COR-L47 (cell line): ENCODE measurements at places on chromosomes 16 and 17.
A peak's percentile ranks its signal among the peaks of the same experiment; 100 is the strongest.

DNA sequence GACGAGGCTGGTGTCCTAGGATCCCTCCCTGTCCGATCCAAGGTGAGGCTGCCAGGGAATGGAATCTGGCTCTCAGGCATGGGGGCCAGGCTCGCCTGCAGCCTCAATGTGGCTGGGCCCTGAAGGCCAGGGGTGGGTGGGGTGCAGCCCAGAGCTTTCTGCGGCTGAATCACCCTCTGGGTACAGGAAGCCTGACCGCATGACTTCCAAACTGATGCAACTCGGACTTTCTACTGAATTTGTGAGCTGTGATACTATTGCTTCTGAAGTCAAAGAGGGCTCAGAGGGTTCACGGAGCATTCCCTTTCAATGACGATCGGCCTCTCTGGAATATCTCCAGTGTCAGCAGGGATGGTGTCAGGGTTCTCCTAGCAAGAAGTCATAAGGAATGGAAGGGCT, 123.7 kb downstream of the METRNL start:
- no peak for DNase-seq

DNA sequence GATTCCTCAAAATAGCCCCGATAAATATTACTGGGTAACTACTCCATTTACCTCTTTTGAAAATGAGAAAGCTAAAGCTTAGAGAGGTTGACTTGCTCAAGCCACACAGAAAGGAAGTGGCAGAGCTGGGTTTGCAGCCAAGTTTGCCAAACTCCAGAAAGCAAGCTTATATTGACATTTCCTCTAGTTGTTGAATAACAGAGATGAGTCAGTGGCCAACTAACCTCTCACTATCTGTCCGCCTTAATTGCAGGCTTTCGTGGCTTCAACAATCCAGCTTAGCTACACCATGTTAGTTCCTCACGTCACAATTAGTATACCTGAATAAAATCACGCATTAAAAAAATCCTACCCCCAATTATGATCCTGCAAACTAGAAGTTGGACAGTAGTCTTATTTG, 151.7 kb downstream of the CNTNAP4 start:
- peak; percentile 44 for DNase-seq

GRCh38 chr16:29900102-29900887, at the start of gene ASPHD1:
Gene ASPHD1, plus strand, starts transcription at chr16:29900488. Its CDS starts 484 bp downstream, at chr16:29900972.
- peak; percentile 41 for DNase-seq

DNA sequence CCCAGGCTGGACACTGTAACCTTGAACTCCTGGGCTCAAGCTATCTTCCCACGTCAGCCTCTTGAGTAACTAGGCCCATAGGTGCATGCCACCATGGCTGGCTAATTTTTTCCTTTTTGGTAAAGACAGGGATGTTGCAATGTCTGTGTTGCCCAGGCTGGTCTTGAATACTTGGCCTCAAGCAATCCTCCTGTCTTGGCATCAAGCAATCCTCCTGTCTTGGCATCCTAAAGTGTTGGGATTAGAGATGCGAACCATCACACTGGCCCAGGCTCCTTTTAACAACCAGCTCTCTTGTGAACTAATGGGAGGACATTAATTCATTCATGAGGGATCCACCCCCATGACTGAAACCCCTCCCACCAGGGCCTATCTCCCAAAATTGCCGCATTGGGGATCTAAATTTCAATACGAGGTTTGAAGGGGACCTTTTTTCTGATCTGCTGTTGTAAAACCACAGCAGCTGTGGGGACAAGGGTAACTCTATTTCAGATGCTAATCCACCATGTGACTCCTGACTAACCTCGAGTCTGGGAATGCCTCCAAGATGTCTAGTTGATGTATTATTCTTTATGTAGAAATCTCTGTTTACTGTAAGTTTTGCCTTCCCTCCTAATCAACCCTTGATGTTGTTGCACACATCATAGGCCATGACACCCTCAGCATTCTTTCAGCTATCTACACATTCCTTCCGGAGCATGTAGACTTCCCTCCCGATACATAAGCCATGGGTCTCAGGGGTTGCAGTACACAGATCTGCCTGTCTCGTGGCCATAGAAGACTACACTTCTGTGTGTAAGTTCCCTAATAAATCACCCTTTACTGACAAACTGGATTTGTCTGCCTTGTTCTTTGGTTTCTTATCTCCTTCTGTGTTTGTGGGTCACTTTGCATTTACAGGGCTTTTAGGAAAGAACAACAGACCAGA, 37.6 kb downstream of the RNF112 start:
- no peak for DNase-seq

DNA sequence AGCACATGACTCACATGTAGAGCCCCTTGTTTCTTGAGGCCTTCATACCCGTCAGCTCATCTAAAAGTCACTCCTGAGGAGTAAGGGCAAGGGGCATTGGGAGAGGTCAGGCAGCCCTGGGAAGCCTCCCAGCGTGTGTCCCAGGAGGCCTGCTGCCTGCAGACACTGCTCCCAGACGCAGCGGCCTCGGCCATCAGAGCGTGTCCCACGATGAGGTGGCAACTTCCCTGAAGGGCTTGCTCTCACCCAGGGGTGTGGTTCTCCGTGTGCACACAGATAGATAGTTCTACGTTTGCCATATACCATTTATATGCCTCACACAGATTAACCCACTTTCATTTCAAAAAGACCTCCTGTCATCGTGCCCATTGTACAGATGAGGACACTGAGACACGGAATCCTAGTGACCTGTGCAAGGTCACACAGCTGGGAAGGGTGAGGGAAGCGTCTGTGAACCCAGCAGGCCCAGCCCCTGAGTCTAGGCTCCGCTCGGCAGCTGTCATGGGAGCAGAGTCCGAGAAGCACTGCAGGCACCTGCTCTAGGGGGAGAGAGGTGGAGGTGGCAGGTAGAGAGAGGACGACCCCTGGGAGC, 8.3 kb downstream of the TUBB3 start:
- DNase-seq: no peak

DNA sequence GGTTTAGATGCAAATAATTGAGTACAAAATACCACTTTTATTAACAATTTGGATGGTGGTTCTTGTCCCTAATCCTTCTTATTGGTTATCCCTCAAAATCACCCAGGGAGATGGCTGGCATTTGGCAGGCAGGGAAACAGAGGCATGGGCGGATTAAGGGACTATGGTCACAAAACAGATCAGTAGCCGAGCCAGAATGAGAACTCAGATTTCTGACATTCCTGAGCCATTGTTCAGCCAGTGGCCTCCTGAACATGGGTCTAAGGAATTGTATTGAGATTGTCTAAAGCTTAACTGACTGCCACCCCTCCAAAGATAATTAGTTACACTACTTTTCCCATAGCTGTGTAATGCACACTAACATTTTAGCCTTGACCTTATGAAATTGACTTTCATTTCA, 88.4 kb downstream of the CHD9NB start:
- DNase-seq: no peak

GRCh38 chr17:68981288-68981687, 26.1 kb upstream of the ABCA8 start:
- no peak for DNase-seq

DNA sequence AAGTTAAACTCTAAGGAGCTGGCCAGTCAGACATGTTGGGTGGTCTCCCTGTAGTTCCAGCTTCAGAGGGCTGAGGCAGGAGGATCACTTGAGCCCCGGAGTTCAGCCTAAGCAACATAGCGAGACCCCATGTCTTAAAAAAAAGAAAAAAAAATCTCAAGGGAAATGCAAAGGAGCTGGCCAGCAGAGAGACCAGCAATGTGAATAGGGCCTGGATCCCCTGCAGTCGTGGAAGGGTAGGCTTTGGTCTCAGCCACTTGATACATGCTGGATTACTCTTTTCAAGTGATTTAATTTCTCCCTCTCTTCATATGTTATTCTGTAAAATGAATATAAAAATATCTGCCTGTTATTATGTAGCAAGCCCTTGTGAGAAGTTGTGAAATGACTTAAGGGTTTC, 207.7 kb downstream of the SPECC1 start:
- DNase-seq: no peak

DNA sequence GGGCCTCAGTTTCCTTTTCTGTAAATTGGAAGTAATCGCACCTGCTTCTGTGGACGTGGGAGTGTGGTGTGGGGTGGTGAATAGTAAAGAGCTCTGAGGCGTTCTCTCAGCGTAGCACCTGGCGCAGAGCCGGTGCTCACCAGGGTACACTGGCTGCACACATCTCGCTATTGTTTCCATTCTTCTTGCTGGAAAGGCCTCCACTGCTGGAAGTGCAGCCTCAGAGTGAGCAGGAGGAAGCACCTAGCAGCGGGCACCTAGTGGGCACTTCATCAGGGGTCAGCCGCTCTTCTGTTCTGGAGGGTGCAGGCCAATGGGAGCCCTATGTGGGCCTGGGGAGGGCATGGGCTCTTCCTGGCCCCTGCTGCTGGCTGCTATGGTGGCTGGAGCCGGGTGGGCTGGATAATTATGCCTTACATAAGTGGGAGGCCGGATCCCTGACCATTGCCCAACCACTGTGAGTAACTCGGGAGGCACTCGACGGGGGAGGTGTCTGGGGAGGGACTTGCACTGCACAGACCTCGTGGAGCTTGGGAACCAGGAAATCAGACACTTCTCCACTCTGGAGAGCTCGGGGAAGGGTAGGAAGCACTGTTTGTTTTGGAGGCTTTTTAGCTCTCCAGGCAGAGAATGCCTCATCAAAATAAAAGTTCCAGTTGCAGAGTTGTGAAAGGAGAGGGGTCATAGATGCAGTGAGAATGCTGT, 1.7 kb downstream of the MAP2K3 start:
- DNase-seq: peak; percentile 58

GRCh38 chr17:34351096-34351495, 5.2 kb upstream of the CCL13 start:
- DNase-seq: no peak

DNA sequence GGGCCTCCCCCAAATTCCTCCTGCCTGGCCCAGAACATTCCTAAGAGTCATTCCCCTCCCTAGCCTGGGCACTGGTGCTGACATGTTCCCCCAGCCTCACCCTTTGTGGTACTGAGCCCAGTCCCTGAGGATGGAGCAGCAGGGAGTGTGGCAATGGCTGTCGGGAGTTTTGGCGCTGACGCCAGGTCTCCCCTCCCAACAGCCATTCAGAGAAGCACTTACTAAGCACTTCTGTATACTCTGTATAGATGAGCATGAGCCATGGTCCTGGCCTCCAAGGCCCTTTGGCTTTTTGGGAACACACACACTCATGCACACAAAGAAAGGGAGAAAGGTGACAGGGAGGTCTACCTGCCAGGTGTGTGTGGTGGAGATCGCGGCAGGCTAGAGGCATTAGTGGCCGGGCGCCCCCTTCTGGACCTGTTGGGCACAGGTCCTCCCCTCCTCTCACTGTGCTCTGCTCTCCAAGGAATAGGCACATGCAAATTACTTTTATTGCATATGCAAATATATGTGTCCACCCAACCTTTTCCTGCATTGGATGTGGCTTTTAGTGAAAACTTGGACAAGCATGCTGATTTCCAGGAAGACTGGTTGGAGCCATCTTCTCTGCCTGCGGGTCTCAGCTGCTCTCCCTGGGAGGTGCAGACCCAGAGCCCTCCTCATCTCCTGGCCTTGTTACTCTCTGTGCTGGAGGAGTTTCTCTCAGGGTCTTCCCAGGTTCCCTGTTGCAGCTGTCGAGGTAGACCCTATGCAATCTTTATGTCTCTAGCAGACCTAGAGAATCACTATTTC, 17.4 kb upstream of the C17orf107 start:
- DNase-seq: peak; percentile 15

DNA sequence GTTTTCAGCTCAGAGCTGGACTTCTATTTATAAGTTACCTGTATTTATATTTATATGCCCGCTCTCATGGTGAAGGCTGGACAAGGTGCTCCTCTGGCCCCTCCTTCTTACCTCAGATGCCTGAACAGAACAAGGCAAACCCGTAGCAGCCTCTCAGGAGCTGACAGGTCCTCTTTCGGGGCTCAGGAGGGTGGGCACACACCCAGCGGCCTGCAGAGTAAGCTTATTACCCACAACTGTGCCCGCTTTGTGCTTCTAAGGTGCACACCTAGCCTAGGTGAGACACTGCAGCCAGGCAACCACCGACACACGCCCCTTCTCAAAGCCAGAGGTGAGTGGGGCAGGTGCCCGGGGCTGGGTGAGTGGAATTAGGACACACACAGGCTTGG, 5.3 kb downstream of the NKIRAS2 start:
- DNase-seq: no peak

- no peak for DNase-seq
Observed at GRCh38 chr17:67902511-67903231, 77.4 kb downstream of the BPTF start.

DNA sequence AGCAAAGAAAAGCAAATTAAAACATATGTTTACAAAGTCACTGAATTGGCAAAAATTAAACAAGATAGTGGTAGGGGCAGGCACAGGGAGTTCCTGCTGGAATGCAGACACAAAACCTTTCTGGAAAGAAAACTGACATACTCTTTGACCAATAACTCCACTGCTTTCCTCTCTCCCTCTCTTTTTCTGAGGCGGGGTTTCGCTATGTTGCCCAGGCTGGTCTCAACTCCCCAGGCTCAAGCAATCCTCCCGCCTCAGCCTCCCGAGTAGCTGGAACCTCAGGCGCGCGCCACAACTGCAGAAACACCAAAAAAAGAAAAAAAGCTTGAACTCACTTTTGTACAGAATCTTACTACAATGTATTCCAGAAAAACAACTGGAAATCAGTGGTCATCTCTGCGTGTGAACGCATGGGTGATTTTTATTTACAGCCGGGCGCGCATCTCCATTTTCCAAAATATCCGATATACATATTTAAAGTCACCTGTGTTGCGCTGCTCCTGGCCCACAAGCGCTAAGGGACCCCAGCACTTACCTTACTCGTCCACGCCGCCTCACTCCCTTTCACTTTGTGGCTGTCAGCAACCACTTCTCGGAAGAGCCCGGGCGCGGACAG, 480 bp downstream of the TXNL4B start:
- no peak for DNase-seq

DNA sequence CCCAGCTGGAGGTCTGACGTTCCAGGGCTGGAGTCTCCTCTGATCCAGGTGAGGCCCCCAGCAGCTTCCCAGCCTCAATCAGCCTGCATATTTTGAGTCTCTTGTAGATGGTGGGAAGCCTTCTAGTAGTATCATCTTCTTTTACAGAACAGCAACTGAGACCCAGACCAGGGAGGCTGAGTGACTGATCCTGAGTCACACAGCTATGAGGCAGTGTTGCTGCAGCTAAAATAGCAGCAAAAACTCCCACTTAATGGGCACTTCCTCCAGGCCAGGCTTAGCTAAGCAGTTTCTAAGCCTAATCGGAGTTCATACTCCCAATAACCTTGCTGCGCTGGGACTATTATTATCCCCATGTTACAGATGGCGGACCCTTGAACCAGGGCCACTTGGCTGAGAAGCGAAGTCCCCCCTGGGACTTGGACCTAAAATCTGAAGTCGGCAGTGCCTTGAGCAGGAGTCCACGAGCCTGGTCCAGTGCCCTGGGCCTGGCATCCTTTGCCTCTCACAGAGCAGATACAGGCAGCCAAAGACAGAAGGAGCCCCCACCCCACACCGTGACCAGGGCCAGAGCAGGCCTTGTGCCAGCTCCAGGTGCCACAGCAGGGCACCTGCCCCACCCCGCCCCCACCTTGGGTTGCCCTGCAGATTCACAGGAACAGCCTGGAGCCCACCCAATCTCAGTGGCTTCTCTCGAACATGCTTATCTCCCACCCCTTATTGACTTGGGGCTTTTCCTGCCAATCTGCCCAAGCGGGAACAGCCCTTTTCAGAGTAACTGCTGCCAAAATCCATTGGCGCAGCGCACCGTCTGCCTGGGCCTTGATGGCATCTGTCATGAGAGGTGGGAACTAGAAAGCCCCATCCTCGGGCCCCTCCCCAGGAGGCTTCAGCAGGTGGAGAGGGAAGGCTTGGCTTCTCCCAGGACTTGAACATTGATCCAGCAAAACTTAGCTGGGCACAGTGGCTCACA, 65.1 kb downstream of the SOCS1 start:
- no peak for DNase-seq

- no peak for DNase-seq
Observed at GRCh38 chr17:39943702-39944392, 16.3 kb downstream of the LRRC3C start.

- no peak for DNase-seq
Observed at GRCh38 chr17:40727447-40728231, 24.1 kb upstream of the KRT24 start.
